Cortex of kidney (tissue), 1 donor: ENCODE measurements at places on chromosomes 3 and 15.

- no peak for DNase-seq
These were observed 114.3 kb downstream of the MFSD1 start for GRCh38 chr3:158916111-158916510.

DNA sequence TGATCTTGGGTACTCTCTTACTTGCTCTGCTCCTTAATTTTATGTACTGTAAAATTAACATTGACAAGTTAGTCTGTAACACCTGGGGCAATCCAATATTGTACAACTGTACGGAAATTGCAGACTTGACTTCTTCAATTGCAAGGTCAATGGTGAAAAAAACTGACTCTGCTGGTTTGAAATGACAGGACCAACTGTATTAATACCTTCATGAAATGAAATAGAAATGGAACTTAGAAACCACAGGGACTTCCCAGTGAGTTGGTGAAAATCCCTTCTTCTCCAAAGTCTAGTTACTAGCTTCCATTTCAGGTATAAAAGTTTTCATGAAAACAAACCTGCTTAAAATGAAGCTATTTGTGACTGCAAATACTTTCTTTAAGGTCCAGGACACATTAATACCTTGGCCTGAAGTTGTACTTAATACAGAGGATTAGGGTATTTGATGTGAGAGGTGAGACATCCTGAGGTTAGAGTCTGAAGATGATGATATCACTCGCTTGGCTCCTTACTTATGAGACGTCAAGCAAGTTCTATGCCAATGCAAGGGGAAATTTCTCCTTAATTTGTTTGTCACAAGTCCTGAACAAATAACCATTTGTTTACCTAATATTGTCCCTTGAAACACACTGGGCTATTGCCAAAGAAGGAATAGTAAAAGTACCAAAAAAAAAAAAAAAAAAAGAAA lies 226.2 kb upstream of the TP63 start:
- DNase-seq = no peak

GRCh38 chr3:116444819-116445310 lies 422 bp downstream of the LSAMP start:
- no peak for DNase-seq

GRCh38 chr3:167895178-167895577 lies 159.7 kb downstream of the SERPINI1 start:
- no peak for DNase-seq

GRCh38 chr15:48380198-48380597 lies 49.0 kb downstream of the DUT start:
- DNase-seq = no peak

- no peak for DNase-seq
These were observed 49.1 kb downstream of the FMN1 start for GRCh38 chr15:33145447-33145846.

- no peak for DNase-seq
These were observed 1.2 kb upstream of the ZBED2 start for GRCh38 chr3:111596328-111596727.

GRCh38 chr3:34678575-34678974 lies 880.1 kb downstream of the PDCD6IP start:
- DNase-seq = no peak

DNA sequence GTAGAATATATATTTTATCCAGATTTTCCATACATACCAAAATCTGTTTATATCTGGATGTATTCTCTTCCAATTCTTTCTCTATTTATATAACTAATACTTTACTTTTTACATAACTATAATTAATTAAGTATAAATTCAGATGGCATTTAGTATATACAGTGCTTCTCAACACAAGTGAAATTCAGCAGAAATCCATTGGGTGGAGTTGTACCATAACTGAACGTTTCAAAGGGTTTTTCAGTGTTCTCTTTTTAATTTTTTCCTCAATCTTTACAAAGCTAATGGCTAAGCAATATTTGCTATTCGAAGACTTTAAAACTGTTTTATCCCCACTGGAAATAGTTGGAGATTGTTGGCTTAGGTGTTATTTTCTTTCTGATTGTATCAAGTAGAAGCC lies 13.9 kb upstream of the ZBBX start:
- DNase-seq = no peak

GRCh38 chr3:126119008-126119675 lies 35.2 kb upstream of the SLC41A3 start:
- no peak for DNase-seq

DNA sequence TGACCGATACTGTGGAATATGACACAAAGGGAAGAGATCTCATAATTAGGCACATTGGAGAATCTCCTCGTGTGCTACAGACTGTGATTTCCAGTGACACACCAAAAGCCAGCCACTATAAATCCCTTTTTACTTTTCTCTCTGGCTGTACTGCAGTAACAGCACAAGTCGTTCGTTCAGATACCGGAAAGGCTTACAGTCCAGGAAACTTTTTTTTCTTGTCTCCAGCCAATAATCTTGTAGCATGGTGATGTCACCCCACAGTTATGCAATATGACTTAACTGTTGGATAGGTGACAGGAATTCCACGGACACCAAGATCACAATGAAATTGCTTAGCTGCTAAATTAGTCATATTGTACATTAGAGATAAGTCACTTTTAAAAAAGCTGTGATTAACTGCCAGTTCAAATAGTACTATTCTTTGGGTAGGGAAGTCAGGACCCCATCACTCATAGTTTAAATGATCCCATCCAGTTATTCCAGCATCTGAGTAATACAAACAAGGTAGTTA lies 36.3 kb upstream of the TSC22D2 start:
- no peak for DNase-seq
